Stimulated activated CD8-positive, alpha-beta memory T cell treated with anti-CD3 and anti-CD28 coated beads, Interleukin-15, amount 100 ng/mL, for 48 hours (primary cell): ENCODE measurements at places on chromosomes 5 and 9.

- DNase-seq: no peak
These were observed 72.4 kb downstream of the CAMK4 start for GRCh38 chr5:111296570-111296969.

DNA sequence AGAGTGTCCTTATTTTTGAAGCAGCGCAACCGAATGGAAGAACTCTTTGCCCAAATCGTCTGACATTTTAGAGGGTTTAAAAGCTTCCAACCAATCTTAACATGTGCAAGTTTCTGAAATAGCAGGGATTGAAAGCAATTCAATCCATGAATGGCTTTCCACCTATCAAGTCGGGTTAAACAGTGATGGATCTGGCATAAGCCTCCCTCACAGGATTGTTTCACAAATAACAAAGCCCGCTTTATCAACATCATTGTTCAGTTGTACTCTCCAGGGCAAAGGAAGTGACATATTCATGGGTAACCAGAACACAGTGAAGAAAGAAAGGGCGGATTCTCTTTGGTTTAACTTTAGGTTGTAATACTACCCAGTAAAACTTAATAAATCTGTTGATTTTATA, 497.3 kb downstream of the MTRR start:
- DNase-seq: no peak

DNA sequence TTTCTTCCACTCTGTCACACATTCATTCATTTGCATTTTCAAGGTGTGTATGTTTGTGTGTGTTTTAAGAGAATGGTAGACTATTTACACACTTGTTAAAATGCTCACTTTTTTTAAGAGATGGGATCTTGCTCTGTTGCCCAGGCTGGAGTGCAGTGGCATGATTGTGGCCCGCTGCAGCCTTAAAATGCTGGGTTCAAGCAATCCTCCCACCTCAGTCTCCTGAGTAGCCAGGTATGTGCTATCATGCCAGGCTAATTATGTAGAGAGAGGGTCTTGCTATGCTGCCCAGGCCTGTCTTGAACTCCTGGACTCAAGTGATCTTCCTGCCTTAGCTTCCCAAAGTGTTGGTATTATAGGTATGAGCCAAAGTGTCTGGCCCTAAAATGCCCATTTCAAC, 173.5 kb downstream of the PDE4D start:
- DNase-seq: no peak

DNA sequence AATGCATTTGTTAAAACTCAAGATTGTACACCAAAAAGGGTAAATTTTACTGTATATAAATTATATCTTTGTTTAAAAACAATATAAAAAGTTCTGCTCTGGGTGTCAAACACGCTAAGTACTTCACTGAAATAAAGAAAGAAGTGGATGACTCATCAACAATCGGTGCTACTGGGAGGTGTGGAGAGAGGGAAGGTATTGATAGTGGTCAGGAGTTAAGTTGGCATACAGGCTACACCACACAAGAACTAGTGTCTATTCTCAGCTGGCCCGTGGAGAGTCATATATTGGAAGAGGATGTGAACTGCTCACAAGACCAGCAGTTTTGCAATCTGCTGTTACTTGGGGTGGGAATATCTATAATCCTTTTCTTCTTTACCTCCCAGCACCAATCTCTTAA, 145.7 kb upstream of the TRPC7 start:
- DNase-seq: no peak

GRCh38 chr9:98429613-98430012, 174.2 kb upstream of the TBC1D2 start:
- no peak for DNase-seq

DNA sequence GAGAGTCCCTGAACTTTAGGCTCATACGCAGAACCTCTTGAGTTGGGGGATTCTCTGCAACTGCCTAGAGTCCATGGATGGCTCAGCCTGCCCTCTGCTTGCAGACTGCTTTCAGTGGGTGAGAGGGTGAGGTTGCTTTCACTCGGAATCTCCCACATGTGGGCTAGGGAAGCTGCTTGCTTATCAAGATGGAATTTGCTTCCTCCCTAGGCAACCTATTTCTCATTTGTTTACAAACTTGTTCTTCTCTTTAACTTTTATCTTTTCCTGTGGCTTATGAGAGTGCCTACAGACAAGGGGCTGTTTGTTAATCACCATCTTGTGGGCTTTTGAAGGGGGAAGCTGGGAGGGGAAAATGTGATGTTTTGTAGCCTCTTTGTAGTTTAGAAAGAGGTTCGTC, 10.0 kb downstream of the TLE4 start:
- DNase-seq: no peak

DNA sequence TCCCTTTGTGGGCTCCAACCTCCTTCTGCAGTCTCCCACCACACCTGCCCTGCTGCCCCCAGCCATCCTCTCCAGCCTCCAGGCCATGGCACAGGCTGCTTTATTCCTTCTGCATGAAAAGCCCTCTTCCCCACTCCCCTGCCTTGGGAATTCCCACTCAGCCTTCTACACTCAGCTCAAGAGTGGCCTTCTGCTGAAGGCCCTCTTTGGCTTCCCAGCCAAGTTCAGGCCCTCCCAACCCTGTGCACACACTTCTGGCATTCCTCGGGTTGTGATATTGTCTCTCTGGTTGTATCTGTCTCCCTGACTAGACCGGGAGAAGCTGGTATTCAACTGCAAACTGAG, 5.7 kb downstream of the SHB start:
- DNase-seq: no peak

GRCh38 chr5:74239261-74239660, 401.3 kb downstream of the ENC1 start:
- DNase-seq: no peak

- no peak for DNase-seq
These were observed 75.9 kb downstream of the RXRA start for GRCh38 chr9:134402182-134402581.

DNA sequence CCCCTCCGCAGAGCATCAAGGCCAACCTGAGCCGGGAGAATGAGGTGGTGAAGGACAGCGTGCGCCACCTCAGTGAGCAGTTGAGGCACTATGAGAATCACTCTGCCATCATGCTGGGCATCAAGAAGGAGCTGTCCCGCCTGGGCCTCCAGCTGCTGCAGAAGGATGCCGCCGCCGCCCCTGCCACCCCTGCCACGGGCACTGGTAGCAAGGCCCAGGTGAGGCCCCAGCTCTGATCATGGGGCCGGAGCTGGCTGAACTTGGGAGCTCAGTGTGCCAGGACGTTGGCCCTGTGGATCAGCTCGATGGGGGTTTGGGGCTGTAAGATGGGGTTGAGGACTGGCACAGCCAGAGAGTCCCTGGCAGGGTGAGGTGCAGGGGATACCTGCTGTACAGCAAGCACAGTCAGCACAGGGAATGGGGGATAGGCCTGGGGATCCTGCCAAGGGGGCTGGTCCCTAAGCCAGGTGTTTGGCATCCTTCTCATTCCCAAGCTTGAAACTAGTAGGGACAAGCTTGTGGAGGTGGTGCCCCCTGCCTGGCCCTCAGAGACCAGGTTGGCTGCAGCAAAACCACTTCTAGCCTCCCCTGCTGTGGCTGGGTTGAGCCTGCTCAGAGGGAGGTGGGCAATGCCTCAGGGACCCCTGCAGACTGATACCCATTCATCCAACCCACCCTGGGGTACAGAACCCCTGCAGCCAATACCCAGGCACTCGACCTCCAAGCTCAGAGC, 22.5 kb downstream of the OLFML2A start:
- DNase-seq: no peak

DNA sequence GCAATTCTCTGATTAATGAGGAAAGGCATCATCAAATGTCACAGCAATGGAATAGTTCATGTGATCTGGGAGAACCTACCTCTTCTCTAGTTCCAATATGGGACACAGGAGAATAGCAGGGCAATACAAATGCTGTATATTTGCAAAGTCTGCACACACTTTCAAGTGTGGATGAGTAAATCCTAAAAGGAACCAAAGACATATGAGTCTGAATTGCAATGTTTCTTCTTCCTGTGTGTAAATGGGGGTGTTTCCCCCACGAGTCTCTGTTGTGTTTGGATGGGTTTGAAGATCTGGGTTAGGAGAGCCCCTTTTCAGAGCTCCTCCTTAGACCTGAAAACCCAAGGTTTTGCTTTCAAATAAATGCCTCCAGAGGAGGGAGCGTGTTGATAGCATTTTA, 26.9 kb downstream of the SLC46A2 start:
- DNase-seq: no peak

DNA sequence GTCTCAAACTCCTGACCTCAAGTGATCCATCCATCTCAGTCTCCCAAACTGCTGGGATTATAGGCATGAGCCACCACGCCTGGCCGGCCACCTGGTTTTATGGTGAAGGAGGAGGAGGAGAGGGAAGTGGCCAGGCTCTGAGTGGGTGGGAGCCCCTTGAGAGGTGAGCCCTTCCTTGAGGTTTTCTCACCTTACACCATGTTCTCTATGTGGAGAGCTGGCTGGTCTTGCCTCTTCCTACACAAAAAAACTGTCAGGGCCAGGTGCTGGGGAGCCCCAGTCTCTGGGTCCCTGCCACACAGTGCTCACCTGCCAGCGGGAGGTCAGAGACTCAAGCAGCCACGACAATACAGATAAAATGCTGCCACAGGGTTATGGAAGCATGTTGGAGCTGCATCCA, 18.1 kb downstream of the SWI5 start:
- no peak for DNase-seq

- DNase-seq: no peak
These were observed 29.5 kb downstream of the ZFYVE16 start for GRCh38 chr5:80437326-80437725.

- DNase-seq: no peak
These were observed 234.8 kb downstream of the GLIS3 start for GRCh38 chr9:4065054-4065453.

- no peak for DNase-seq
These were observed 35.9 kb downstream of the PLEKHG4B start for GRCh38 chr5:127886-128285.

- no peak for DNase-seq
These were observed 624.0 kb upstream of the KLF4 start for GRCh38 chr9:108113596-108113995.

DNA sequence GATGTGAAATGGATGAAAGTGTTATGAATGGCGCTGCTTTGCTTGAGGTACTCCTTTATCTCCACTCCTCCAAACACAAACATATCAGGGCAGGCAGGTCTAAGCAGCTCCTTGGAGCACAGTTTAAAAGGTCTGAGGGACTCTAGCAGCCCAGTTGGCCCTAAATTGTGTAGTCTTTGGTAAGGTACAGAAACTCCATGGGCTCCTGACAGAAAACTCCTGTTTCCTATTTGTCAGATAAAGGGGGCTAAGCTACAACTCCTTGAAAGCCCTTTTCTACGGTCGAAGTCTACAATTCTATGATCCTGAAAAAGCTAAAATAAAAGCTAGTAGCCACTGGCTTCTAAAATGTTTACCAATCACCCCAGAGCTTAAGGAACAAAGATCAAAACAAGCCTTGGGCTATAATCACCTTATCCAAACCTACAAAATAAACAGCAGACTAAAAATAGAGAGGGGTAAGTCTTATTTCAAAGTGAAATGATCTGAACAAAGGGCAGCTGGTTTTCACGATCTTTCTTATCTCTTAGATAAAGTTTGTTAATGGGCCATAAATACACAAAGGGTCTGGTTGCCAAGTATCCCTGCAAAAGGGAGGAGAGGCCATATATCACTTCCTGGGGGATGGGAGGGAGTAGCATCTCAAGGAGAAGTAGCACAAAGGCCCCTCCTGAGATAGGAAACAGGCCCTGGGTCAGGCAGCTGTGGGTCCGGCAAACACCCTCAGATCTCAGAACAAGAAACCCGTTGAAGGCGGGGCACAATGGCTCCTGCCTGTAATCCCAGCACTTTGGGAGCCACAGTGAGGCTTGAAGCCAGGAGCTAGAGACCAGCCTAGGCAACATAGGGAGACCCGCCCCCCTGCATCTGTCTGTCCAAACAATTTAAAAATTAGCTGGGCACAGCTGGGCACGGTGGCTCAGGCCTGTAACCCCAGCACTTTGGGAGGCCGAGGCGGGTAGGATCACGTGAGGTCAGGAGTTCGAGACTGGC, 28.3 kb upstream of the DENND4C start:
- DNase-seq: no peak

DNA sequence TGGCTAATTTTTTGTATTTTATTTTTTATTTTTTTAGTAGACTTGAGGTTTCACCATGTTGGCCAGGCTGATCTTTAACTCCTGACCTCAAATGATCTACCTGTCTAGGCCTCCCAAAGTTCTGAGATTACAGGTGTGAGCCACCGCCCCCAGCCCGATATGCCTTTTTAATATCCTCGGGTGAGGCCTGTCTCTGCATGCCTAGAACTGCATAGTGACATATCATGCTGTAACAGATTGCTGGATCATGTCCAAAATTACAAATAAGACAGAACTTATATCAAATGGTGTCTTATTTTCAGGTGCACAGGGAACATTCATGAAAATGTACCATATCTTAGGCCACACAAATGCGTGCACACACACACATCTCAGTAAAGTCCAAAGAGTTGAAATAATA, 39.1 kb upstream of the PJA2 start:
- no peak for DNase-seq

DNA sequence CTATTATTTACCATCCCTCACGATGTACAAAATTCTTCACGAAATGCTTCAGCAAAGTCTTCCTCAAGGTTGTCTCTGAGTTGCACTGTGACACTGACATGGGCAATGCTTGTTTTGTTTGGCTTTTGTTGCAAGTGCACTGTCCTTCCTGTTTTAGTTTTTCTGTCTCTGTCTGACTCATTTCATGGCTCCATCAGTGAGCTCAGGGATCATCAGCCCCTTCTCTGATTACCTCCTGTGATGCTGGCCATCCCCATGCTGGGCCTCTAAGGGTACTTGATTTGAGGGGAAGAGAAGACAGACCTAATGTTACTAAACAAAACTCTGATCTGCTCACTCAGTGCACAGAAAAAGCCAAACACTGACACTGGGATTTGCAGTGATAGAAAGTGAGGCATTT, 37.6 kb upstream of the STX17 start:
- DNase-seq: no peak

- DNase-seq: peak; percentile 76
These were observed 7.0 kb upstream of the MGAT1 start for GRCh38 chr5:180809403-180810209.

- no peak for DNase-seq
These were observed 152.2 kb downstream of the PSAT1 start for GRCh38 chr9:78448960-78449673.

- no peak for DNase-seq
These were observed 57.3 kb upstream of the TAF11L2 start for GRCh38 chr5:17440766-17441165.

- no peak for DNase-seq
These were observed 147.0 kb downstream of the DCP2 start for GRCh38 chr5:113123618-113124017.
